ENCODE measurements at places on chromosomes 1 and 21. TPM values are rescaled to one million over a fixed set of nuclear protein-coding genes. Genes with fewer than 3 reads are reported as not detected.

The HTR1D gene
- total RNA-seq: 0.09 TPM

The SLC25A33 gene
- total RNA-seq: 10.7 TPM

The PLD5 gene
- 0.05 TPM for total RNA-seq

The RNASEL gene
- 7.6 TPM for total RNA-seq

The GABRD gene
- total RNA-seq: 0.32 TPM

The PGBD5 gene
- total RNA-seq: 8.8 TPM

The EXO1 gene
- 3.1 TPM for total RNA-seq

The LRRC71 gene
- total RNA-seq: 3.7 TPM

The PCAT6 gene
- 9.0 TPM for total RNA-seq

The SERTAD4 gene
- 10.6 TPM for total RNA-seq

The RXFP4 gene
- not detected for total RNA-seq

The CAPN2 gene
- 88.5 TPM for total RNA-seq

The AP4B1 gene
- 14.8 TPM for total RNA-seq

The PITHD1 gene
- 86.7 TPM for total RNA-seq
